ENCODE measurements at places on chromosomes 5 and 9. TPM values are rescaled to one million over a fixed set of nuclear protein-coding genes. Genes with fewer than 3 reads are reported as not detected.

The BAAT gene
- 0.13 TPM for total RNA-seq

The TICAM2 gene
- 0.89 TPM for total RNA-seq

The OR2V1 gene
- not detected for total RNA-seq

The CDKN2B gene
- 17.6 TPM for total RNA-seq

The ZNF454 gene
- total RNA-seq = 2.9 TPM

The FAM200C gene
- total RNA-seq = 1.5 TPM

The VCAN gene
- 284 TPM for total RNA-seq

The TTLL11 gene
- total RNA-seq = 2.0 TPM

The CD274 gene
- 12.1 TPM for total RNA-seq

The ACTBL2 gene
- 16.5 TPM for total RNA-seq

The PPP3R2 gene
- total RNA-seq = not detected

The STRBP gene
- total RNA-seq = 7.9 TPM

The PCDHGB2 gene
- total RNA-seq = 0.65 TPM

The BBLN gene
- total RNA-seq = 177 TPM

The EMB gene
- 12.4 TPM for total RNA-seq

The CAMK4 gene
- total RNA-seq = 7.7 TPM

The TAF1L gene
- total RNA-seq = not detected

The DAB2 gene
- total RNA-seq = 27.2 TPM

The ANKRD20A1 gene
- 0.16 TPM for total RNA-seq

The FRRS1L gene
- 0.33 TPM for total RNA-seq

The GZMA gene
- total RNA-seq = not detected

The IFNE gene
- not detected for total RNA-seq

Measured in mesangial cell (primary cell).